ENCODE measurements at places on chromosomes 1 and 21.

DNA sequence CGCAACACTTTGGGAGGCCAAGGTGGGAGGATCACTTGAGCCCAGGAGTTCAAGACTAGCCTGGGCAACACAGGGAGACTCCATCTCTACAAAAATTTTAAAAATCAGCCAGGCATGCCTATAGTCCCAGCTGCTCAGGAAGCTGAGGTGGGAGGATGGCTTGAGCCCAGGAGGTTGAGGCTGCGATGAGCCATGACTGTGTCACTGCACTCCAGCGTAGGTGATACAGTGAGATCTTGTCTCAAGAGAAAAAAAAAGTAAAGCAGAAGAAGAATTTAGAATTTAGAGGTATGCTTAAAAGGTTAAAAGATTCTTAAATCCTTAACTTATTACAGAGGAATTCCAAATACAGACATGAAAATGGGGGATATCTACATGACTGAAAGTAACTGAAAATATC, 79.5 kb downstream of the SMYD3 start:
- no peak for DNase-seq

GRCh38 chr1:184945029-184945428, 29.3 kb downstream of the NIBAN1 start:
- peak; percentile 16 for DNase-seq

DNA sequence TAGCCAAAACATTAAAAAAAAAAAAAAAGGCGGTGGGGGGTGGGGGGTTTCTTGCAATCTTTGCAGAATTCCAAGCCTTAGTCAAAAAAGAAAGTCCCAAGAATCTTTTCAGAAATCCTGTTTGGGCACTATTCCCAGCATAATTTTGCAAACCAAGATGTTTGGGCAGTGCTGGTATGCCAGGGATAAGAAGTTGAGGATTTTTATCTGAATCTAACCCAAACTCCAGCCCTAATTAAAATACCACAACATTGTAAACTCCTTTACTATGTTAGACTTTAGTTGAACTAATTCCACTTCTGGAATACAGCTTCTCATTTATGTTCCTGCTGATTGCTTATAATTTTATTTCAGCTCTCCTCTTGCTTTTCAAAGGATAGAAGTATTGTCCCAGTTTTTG, 504.1 kb upstream of the ADGRL2 start:
- no peak for DNase-seq

DNA sequence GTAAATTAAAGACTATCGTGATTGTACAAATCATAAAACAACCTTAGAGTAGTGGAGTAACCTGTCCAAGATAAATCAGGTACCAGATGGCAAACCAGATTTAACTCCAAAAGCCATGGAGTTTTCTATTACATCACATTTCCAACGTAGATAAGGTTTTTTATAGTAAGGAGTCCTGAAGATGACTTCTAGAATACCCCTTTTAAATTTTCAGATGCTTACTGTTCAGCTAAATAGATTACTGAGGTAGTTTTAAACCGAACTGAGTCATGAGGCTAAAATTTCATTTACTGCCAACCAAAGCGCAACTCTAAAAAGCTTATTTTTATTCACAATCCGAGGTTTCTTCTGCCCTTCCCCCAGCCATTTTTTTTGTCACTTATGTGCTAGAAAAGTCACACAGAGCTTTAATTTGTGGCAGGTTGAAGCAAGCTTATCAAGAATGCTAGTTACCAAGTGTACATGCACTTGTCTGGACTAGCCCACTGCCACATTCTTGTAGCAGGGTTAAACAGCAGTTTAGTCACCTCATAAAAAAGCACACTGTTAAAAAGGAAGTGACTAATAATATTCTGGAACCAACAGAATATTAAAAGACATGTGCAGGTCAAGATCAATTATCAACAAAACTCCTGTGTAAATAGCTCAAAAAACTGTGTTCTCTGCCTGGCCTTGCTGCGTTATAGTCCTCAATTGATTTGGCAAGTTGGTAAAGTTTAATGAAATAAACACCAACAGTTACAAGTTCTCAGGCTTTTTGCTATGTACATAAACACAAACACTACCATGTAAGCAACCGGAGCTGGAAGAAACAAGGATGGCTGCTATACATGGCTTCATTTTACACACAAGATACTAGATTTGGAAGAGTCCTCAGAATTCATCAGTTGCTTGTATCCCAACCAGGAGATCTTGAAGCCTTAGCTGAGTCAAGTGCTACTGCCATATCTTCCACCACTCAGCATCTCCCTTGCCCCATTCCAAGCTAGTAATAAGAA, 180.3 kb upstream of the DMRTA2 start:
- DNase-seq = peak; percentile 70

DNA sequence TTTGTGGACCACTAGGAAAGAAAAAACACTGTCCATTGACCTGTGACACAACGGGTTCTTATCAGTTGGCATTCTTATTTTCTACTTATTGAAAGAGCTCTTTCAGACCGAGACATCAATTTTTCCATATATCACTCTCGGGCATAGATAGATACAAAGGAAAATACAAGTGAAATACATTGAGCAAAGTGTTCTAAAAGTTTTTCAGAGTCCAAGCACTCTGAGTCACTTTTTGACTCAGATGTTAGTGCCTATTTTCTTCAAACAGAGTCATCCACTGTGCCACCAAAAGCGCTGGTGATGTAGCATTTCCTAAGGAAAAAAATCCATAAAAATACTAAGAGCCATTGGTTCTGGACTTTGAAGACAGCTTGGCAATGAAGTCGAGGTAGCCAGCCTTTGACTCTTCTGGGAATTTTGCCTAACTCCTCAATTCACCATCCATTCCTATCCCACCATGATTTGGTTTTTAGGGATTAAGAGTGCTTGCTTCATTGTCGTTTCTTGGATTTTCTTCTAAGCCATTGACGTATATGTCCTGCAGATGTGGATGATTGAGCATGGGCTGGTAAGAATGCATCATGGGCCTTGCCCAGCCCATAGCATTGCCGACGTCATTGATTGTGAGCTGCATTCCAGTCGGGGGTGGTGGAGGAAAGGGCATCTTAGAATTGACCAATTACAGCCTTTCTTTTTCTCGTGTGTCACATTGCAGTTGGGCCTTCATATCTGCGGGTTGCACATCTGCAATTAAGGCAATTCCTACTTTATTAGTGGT, 10.6 kb downstream of the GALNT2 start:
- peak; percentile 29 for DNase-seq

GRCh38 chr1:245648749-245649522, 494.2 kb downstream of the KIF26B start:
- no peak for DNase-seq

GRCh38 chr1:171422511-171422910, 62.8 kb upstream of the PRRC2C start:
- peak; percentile 49 for DNase-seq

- no peak for DNase-seq
Measured at GRCh38 chr1:48654606-48655210, 122.0 kb downstream of the BEND5 start.

DNA sequence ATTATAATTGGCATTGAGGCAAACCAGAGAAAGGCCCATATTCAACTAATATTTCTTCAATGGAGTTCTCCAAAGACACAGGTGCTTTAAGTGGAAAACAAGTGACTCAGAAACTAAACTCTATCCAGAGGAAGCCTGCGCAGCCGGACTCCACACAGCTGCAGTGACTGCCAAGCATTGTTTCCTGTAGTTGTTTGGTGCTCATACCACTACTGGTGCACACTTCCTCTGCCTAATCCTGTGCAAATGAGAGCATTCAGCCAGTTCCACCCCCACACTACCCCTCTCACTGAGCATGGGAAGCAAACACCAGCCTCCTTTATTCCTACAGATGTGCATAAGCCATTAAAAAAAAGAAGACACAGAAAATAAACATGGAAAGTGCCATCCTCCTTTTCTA, 102.9 kb downstream of the VAV3 start:
- DNase-seq = peak; percentile 47

GRCh38 chr1:55445416-55445815, 230.3 kb upstream of the USP24 start:
- DNase-seq = no peak

- no peak for DNase-seq
Measured at GRCh38 chr1:94104127-94104684, 16.7 kb downstream of the ABCA4 start.

- peak; percentile 61 for DNase-seq
Measured at GRCh38 chr1:15966081-15966955, 9.6 kb downstream of the ZBTB17 start.

GRCh38 chr1:33791251-33791650, 72.6 kb upstream of the HMGB4 start:
- no peak for DNase-seq

GRCh38 chr21:43809853-43810504, 20.6 kb downstream of the RRP1 start:
- DNase-seq = no peak

- DNase-seq = peak; percentile 67
Measured at GRCh38 chr1:113780374-113781146, 21.3 kb upstream of the PHTF1 start.

- DNase-seq = no peak
Measured at GRCh38 chr1:200505257-200505656, 95.4 kb upstream of the ZNF281 start.

- no peak for DNase-seq
Measured at GRCh38 chr1:90155721-90156487, 161.0 kb downstream of the ZNF326 start.

DNA sequence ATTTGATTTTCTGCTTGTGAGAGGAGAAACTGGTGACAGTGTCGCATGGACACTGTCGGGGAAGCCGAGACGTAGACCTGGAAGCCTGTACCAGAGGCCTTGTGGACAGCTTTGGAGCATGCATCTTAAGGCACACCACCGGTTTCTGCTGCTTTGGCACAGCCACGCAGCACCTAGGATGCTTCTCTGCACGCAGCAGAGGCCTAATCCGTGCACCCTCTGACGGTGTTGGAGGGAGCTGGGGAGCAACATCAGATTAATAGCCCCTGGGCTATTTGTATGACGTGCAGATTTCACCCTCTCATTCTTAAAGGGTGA, 30.3 kb downstream of the TEX35 start:
- DNase-seq = no peak

GRCh38 chr1:216528816-216529215, 105.6 kb upstream of the USH2A start:
- no peak for DNase-seq
